ENCODE measurements at places on chromosomes 3 and 15.

DNA sequence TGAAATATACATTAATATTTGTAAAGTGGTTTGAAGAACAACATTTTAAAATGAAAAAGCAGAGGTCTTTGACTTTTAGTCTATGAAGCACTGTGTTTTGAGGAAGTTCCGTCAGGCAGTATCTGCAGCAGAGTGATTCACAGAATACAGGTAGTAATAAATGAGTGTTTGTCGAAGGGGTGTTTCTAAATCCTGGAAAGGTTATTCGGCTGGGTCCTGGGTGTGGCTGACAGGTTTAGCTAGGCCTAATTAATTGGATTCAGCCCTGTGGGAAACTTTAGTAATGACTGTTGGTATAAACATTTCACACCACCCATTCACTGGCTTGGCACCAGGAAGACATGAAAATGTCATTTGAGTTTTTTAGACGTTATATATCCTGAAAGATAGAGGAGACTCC lies 51.3 kb downstream of the TIPARP start:
- no peak for DNase-seq

DNA sequence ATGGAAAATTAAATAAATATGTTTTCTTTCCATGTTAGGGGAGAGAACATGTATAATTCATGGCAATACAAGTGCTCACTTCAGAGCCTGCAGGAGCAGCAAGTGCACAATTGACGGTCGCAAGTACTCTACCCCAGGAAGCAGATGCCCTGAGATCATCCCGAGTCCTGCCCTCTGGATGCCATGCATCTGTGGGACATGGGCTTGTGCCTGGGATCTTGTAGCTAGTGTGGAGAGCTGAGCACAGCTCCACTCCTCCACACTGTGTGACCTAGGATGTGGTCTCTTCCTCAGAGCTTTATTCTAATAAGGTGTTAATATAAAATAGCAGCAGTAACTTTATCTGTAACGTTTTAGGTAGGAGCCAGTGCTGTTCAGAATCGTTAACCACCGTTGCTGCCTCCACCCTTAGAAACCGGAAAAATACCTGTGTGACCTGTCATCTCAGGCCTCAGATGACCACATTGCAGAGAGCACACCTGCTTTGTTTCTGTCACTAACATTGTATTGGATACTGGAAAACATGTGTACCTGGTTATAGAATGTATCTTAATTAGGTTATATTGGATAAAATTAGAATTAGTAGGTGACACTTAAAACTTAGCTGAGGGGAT lies 105.0 kb upstream of the GOLGA6L6 start:
- peak; percentile 64 for DNase-seq

GRCh38 chr15:49428409-49429095 lies 5.5 kb downstream of the FGF7 start:
- DNase-seq = no peak

DNA sequence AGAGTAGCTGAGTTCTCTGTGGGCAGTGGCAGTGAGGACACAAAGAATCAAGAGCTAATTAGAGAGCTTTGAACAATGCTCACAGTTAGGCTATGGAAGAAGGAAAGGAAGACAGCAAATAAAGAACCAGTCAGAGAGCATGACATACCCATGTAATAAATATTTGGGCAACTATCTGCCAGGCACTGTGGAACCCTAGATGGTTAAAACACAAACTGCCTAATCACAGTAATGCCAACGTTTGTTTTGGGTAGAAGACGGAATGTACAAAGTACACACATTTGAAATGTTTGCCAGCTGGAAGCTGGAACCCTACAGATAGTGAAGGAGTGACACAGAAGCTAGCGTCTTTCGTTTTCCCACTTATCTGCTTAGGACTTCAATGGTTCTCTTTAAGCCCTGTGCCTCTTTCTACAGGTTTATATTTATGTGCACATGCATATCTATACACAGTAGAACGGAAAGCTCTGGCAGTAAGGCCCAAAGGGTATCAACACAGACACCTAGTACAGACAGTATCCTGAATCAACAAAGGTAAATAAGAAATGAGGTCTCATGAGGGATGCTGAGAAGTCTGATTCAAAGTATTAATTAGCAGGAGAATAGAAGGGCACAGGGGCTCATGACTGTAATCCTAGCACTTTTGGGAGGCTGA lies 44.6 kb downstream of the ANKRD28 start:
- DNase-seq = no peak

DNA sequence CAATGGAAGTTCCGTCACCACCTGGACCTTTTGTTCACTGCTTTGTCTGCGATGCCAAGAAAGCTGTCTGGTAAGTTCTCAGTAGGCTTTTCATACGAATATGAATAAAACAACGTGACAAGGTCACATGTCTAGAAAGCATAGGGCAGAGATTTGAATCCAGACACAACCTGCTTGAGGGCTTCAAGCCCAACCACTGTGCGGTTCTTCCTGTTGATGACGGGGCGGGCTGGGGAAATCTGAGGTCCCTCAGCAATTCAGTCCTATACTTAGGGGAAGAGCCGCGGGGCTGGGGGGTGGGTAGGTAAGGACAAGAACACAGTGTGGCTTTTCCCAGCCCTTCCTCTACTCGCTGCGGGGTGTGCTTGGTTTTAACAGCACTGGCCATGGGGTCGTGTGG lies 32.4 kb upstream of the SMAD3 start:
- DNase-seq = no peak

DNA sequence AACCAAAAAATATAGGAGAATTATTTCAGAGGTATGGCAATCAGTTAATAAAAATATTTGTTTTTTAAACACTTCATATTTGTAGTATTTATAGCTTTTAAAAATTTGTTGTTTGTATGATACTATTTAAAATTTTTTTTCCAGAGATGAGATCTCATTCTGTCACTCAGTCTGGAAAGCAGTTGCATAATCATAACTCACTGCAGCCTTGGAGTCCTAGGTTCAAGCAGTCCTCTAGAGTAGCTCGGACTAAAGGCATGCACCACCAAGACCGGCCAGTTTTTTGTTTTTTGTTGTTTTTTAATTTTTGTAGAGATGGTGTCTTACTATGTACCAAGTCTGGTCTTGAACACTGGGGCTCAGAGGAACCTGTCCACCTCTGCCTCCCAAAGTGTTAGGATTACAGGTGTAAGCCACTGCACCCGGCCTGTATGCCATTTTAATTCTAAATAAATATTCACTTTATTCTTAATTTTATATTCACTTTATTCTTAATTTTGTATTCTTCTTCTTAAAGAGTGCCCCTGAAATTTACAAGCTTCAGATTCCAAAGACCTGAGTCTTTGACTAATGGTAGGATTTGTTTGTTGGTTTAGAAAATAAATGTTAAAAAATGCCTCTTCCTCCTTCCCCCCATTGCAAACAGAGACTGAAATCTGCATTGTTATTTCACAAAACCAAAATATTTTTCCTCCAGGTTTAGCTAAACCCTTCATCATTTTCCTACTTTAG lies 9.4 kb downstream of the TGFBR2 start:
- DNase-seq = no peak

GRCh38 chr15:29685156-29686078 lies 136.9 kb downstream of the TJP1 start:
- DNase-seq = no peak

GRCh38 chr3:153595186-153595815 lies 433.3 kb downstream of the RAP2B start:
- DNase-seq = peak; percentile 23
